ENCODE measurements at places on chromosomes 2 and 18.
A peak's percentile ranks its signal among the peaks of the same experiment; 100 is the strongest.

GRCh38 chr2:219058541-219059374, 2.0 kb downstream of the IHH start:
- DNase-seq = peak; percentile 89

DNA sequence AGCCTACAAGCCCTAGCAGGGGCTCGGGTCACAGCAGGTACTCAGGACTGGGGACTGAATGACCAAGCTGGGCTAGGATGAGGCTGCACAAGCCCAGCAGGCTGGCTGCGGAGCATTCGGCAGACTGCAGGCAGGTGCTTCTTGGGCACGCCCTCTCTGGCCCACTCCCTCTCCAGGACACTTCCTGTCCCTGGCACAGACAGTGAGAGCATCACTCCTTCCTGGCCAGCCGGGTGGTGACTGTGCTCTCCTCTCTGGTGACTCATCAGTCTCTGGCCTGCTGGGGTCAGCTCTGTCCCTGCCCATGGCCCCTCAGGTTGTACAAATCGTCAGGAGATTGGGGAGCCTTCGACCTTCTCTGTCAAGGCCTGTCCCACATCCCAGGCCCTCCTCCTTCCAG, 22.5 kb downstream of the C1QL2 start:
- DNase-seq = no peak

DNA sequence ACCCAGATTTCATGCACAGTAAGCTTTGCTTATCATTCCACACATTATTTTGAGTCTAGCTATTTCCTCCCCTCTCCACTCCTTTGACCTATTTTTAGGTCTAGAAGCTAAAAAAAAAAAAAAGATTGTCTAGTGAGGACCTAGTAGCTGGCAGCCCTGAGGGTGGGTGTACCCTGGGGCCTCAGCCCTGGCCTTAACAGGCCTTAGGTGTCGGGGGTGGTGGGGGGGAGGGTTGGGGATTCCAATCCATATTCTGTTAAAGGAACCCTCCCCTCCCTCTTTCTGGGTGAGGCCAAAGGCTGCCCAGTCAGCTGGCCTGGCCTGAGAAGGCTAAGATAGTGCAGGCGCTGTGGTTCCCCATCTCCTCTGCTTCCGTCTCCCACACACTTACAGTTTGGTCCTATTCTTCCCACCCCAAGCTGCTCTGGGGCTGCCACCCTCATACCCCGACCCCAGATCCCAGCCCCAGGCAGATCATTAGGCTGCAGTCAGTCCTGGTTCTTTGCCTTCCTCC, 65.5 kb upstream of the HK2 start:
- DNase-seq = no peak

- no peak for DNase-seq
Observed at GRCh38 chr2:29549069-29549380, 372.4 kb downstream of the ALK start.

DNA sequence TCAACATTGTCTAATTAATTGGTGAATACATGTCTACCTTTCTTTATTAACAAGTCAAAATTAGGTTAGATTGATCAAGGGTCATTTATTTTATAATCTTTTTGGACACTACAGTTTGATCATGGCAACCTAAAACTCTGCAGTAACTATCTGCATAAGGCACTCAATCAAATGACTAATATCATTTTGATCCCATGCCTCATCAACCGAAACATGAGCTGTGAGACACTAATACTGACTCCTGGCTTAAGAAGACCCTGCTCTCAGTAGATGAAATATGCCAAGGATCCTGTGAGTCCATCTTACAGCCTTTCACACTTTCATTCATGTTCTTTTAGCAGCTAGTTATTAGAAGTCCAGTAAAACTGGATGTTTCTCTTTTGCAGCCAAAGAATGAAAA, 169.4 kb upstream of the CAVIN2 start:
- DNase-seq = no peak

DNA sequence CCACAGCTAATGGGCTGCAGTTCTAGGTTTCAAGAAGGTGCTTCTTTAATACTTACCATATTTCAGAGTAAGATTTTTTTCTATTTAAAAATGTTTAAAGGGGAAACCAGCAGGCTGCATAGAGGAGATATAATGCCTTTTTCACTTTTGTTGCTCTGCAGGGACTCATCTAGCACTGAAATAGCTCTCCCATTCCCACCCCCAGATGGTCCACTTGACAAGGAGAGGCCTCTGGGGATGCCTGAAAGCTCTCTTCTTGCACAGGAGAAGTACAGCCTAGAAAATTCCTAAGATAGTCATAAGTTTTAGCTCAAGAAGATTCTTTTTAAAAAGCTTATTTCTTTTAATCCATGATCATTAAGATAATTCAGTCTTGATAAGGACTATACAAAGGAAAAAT, 126.4 kb downstream of the CDH2 start:
- no peak for DNase-seq

- no peak for DNase-seq
Observed at GRCh38 chr18:70931942-70932814, 643.3 kb downstream of the SOCS6 start.
